ENCODE measurements at places on chromosomes 12 and 14.

DNA sequence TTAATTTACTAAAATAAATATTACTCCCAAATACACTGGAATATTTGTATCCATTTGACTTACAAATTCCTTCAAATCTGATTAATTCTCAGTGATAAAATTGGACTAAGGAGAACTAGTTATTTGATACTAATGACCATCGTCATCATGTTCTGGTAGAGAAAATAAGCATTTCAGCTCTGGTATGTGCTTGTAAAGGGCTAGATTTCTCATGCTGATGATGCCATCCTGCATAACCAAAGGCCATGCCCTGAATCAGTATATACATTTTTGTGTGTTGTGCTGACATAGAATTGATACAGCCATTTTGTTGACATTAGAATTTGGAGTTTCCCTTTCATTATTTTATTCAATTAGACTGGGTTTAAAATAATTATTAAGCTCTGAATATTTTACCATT, 148.9 kb downstream of the PCNX1 start:
- DNase-seq = no peak

DNA sequence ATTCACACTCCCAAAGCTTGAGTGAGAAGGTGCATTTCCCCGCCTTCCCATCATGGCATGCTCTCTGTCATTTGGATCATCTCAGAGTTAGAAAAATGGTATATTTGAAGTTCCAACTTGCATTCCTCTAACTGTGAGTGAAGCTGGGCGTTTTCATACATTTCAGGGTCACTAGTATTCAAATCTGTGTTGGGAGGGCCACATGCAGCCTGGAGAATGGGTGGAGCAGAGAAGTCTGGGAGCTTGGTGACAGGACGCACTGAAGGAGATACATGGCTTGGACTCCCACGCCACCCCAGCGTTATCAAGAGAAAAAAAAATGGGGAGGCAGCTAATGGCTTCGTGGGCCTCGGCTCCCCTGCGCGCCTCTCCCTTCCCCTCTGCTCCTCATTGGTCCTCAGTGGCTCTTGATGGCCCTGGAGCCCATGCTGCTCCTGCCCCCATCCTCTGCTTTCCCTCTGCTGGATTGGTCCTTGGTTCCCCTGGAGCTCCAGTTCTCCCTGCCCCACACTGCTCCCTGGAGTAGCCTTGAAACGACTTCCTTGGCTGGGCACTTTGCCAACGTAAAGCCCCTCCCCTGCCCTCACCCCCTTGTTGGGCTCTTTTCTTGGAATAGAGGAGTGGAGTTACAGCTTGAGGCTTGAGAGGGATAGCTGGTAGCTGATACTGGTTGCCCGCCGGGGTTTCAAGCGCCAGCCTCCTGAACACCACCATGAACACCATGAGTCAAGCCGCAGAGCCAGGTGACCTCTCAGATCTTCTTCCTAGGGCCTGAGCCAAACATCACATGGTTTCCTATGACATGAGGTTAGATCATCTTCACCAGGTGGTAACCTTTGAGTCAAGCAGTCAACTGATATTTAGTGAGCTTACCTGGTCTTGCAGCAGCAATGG, 139.6 kb downstream of the PRKCH start:
- DNase-seq = peak; percentile 70

DNA sequence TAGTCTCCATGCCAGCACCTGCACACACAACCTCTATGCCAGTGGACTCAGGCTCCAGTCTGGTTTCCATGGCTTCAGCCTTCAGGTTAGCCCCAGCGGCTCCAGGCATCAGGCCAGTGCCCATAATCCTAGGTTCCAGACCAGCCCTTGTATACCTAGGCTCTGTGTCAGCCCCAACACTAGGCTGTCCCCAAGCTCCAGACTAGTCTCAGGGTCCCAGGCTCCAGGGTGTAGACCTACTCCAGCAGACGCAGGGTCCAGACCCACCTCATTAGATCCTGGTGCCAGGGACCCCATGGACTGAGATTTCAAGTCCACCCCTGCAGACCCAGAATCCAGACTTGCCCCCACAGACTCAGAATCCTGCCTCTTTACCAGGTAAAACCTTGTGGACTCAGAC, 275.9 kb downstream of the SLC16A7 start:
- no peak for DNase-seq

GRCh38 chr12:4320497-4320852, 538 bp upstream of the TIGAR start:
- no peak for DNase-seq

GRCh38 chr12:102300824-102301461, 103.3 kb upstream of the PMCH start:
- no peak for DNase-seq
